ENCODE measurements at places on chromosomes 7 and 10. TPM values are rescaled to one million over a fixed set of nuclear protein-coding genes. Genes with fewer than 3 reads are reported as not detected.

DNA sequence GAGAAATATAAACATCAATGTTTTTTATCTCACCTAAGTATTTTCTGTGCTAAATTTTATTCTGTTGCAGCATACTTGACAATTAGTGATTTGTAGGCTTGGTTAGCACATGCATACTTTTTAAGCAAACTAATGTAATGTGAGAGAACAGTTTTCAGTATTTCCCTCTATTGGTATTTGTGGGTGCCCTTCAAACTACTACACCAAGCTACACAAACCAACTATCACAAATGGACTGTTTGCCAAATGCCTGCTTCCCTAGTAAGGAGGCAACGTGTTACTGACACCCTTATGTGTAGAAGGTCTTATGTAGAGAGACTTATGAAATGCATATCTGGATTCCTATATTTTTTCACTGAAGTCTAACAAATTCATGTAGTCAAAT is 98.4 kb upstream of the FZD1 start:
- ATAC-seq, result no peak

Gene APBB1IP
- total RNA-seq, result not detected

DNA sequence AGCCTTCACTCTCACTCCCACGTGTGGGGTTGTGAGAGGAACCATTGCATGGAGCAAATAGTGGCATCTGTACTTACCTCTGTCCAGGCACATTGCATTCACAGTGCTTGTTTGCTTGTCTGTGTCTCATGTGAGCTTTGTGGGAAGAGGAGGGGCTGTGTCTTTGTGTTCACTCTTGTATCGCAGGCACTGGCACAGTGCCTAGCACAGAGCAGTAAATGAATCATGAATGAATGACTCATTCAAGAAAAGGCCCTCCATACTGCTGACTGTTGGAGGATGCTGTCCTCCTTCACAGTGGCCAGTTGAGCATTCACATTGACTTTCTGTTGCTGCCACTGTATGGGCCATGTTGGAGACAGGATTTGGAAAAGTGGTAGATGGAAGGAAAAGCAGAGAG is 125.3 kb downstream of the SORCS3 start:
- ATAC-seq, result no peak

Gene DKK1
- 1.6 TPM for total RNA-seq

DNA sequence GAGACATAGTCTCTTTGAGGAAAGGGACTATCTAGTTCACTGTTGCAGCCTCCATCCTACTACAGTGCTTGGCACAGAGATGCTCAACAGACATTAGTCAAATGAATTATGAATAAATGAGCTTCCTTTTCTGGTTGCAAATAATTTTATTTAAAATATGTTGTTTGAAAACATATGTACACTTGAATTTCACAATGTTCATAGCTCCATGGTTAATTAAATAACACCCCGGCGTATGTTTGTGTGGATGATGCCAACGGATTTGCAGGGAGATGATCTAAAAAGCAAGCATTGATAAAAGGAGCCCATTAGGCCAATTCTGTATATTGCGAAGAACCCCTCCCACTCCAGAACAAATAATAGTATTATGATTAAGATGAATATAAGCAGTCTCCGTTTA is 47.8 kb upstream of the ORC5 start:
- no peak for ATAC-seq

GRCh38 chr10:6207658-6208057 is 4.9 kb downstream of the PFKFB3 start:
- no peak for ATAC-seq

Gene FOXI2
- 0.06 TPM for total RNA-seq

Gene PTPRZ1
- total RNA-seq, result 1.2 TPM

DNA sequence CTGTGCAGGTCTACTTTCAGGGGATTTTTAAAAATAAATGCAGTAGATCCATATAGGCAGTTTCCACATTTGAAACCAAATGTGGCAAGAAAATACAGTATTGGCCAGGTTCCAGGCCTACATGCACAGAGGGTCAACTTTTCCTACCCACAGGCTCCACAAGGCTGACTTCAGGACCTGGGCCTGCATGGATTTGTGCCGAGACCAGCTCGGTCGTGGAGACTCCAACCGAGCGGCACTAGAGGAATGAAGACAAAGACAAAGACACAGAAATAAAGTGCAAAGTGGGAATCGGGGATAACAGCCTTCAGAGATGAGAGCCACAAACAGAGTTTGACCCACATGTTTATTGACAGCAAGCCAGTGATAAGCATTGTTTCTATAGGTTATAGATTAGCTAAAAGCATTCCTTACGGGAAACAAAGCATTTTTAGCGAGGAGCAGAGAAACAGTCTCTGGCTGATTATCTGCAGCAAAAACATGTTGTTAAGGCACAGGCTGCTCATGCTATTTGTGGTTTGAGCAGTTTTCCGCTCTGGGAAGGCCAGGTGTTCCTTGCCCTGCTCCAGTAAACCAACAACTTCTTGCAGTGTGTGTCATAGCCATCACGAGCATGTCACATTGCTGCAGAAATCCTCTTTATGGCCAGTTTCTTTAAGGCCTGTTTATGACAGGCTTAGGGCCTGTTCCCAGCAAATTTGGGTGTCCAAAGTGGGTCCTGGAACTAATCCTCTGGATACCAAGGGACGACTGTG is 52.6 kb downstream of the ZNF37A start:
- ATAC-seq, result no peak

Gene WDR11
- total RNA-seq, result 65.1 TPM

- ATAC-seq, result no peak
Measured at GRCh38 chr7:92313055-92313454, 67.3 kb downstream of the ANKIB1 start.

Gene SKAP2
- 34.1 TPM for total RNA-seq

- ATAC-seq, result no peak
Measured at GRCh38 chr7:98157761-98158160, 51.1 kb downstream of the LMTK2 start.

Gene COL1A2
- total RNA-seq, result 1.5 TPM

DNA sequence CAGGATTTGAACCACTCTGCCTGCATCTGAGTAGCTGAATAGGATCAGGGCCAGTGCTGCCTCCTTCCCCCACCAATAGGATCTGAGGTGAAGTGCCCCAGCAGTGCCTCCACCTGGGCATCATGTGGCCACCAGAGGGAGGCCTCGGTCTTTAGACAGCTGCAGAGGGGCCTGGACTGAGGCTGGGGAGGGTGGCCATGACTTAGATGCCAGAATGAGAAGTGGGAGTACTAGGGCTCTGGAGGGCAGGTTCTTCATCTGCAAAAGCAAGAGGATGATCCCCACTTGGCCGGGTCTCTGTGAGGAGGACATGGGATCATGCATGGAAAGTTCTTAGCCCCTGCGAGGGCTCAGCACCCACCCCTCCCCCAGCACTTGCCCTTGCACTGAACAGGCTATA is 56.9 kb downstream of the NEUROG3 start:
- ATAC-seq, result peak; percentile 89

GRCh38 chr10:17737027-17737965 is 14.7 kb upstream of the TMEM236 start:
- ATAC-seq, result peak; percentile 57

GRCh38 chr10:92873029-92873428 is 24.7 kb downstream of the EXOC6 start:
- ATAC-seq, result no peak

- ATAC-seq, result no peak
Measured at GRCh38 chr7:56046721-56047445, 4.4 kb downstream of the PSPH start.

Gene LBX1
- total RNA-seq, result 0.52 TPM

GRCh38 chr7:92827464-92828120 is 8.8 kb downstream of the CDK6 start:
- ATAC-seq, result no peak

- ATAC-seq, result no peak
Measured at GRCh38 chr10:6406220-6407033, 173.6 kb downstream of the PRKCQ start.
